ENCODE measurements at places on chromosomes 7 and 10.

GRCh38 chr10:85177767-85178166 is 849.4 kb downstream of the CCSER2 start:
- DNase-seq, result no peak

GRCh38 chr7:143487566-143487965 is 9.9 kb downstream of the TAS2R41 start:
- no peak for DNase-seq

GRCh38 chr7:94547126-94547525 is 37.5 kb downstream of the CASD1 start:
- no peak for DNase-seq

- DNase-seq, result no peak
Observed at GRCh38 chr10:75755528-75755927, 324.1 kb downstream of the LRMDA start.

DNA sequence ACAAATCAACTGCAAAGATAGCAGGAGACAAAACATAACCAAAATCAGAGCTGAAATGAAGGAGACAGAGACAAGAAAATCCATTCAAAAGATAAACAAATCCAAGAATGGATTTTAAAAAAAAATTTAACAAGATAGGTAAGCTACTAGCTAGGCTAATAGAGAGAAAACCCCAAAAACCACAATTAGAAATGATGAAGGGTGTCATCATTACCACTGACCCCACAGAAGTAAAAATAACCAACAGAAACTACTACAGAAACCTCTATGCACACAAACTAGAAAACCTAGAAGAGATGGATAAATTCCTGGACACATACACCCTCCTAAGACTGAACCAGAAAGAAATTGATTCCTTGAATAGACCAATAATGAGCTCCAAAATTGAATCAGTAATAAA is 117.6 kb downstream of the DNAJC1 start:
- no peak for DNase-seq

GRCh38 chr10:54758791-54759190 is 42.2 kb downstream of the PCDH15 start:
- no peak for DNase-seq

All from caudate nucleus (tissue), 63 donors.